ENCODE measurements at places on chromosomes 1 and 21.

DNA sequence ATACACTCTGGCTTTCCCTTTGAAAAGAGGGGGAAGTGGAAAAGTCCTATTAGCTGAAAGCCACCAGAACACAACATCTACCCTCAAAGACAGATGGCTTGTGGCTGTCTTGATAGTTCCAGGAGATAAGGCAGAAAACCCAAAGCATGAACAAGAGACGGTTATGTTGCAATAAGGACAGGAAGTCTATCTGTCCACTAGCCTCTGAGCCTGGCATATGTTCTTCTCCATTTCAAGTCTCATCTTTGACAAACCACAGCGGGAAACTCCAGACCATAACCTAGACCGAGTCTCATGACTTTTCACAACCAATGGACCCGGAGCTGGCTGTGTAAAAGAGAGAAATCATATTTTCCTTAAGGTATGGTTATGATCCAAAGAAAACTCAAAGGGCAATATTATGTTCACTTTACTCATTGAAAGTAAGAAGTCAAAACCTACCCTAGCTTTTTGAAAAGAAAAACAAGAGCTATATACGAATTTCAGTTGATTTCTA, 33.8 kb downstream of the DUSP10 start:
- no peak for DNase-seq

- no peak for DNase-seq
These were observed 352.9 kb downstream of the LTN1 start for GRCh38 chr21:28639737-28640136.

- no peak for DNase-seq
These were observed 36.9 kb upstream of the JAK1 start for GRCh38 chr1:65003316-65003664.

DNA sequence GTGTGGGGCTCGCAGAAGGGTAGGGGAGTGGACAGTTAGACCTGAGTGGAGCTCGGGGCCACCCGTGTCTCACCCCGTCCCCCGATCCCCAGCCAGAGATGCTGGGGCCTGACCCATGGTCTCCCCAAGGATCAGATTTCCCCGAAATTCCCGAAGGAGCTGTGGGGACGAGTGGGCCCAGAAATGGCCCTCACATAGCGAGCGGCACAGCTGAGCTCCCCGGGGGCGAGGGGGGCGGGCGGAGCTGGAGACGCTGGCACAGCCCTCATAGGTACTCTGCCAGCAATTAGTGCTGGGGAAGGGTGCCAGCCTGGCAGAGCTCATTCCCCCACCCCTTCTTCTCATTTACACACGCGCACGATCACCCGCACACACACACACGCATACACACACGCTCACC, 9.2 kb downstream of the CASZ1 start:
- no peak for DNase-seq

DNA sequence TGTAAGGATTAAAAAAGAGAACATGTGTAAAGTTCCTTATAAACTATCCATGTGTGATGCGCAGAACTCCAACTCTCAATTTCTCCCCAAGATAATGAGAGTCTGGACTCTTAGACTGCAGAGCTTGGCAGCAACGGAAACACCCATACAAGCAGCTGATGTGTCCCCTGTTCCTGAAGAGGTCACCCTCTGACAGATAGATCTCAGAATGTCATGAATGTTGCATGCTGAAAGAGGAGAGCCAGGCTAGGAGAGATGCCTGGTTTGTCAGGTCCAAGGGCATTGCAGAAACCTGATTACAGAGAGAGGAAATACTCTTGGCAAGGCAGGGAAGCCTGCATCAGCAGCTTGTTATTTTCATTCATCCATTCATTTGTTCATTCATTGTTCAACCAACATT, 24.2 kb downstream of the MTARC1 start:
- DNase-seq: no peak

DNA sequence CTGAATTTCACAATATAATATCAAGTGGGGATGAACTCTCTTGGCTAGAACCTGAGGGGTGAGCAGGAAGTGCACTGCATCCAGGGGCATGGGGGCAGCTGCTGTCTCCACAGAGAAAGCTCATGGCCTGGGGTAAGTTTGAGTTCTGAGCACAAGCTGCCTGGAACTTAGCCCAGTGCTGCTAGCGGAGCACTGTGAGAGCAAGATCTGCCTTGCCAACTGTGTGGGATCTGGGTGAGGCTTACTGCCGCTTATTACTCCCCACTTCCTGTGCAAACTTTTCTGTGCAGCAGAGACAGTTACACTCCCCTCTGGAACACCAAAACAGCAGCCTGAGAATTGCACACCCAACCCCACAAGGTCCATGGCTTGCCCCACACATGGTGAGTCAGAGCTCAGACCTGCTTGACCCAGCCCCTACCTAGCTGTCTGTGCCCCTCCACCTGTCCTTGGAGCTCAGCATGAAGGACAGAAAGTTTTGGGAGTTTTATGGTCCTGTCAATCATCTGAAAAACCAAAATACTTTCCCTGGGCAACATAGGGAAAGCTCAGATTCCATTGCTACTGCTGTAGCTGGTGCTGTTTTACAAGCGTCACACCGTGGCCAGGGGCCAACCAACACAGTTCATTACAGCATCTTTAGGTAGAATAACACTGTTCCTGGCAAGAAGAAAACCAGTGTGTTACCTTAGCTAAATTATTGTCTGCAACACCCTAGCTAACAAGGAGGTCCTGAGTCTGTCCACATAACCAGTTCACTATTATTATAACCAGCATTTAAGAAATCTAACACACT, 762.1 kb upstream of the NEGR1 start:
- DNase-seq: no peak

- no peak for DNase-seq
These were observed 24.6 kb downstream of the F5 start for GRCh38 chr1:169561692-169562091.

- no peak for DNase-seq
These were observed 126.7 kb downstream of the CDC42BPA start for GRCh38 chr1:227191607-227192006.

- no peak for DNase-seq
These were observed 6.8 kb downstream of the CR1 start for GRCh38 chr1:207502726-207503125.

DNA sequence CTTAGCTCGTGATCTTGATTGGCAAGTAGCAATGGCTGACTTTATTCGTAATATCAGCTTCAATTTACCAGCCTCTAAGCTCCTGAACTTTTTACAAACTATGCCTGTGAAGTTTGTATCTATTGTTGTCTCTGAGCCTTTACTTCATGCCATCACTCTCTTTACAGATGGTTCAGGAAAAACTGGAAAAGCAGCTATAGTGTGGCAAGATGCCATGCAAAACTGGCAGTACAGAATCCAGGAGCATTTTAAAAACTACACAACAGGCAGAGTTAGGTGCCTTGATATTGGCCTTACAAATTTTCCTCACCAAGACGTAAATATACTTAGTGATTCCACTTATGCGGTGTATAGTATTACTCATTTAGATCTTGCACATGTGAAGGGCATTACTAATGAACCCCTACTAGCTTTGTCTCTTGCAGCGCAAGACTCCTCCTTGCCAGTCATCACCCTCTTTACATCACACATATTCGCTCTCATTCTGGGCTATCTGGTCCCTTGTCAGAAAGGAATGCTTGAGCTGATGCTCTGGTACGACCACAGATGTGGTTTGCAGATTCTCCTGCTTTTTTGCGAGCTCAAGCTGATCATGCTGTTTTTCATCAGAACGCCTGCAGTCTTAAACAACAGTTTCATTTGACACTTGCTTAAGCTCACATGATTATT, 36.3 kb downstream of the CLCA1 start:
- no peak for DNase-seq

GRCh38 chr1:200861937-200862647, 10.7 kb upstream of the GPR25 start:
- no peak for DNase-seq

GRCh38 chr1:36645867-36646266, 163.2 kb upstream of the CSF3R start:
- DNase-seq: no peak

GRCh38 chr1:86503406-86504136, 34.8 kb downstream of the CLCA1 start:
- DNase-seq: peak; percentile 67

DNA sequence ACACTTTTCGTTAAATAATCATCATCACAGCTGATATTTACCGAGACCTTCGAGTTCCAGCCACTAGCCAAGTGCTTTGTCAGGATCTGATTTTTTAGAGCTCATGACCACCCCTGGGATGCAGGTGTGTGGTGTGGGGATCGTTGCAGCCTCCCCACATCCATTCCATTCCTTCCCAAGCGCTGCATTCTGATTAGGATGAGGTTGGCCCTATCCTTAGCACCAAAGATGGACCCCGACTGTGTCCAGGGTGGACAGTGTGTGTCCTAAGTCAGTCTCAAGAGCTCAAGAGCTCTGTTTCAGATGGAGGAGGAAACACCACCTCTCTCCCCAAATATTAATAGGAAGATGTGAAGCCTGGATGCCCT, 74.1 kb downstream of the PSMG1 start:
- DNase-seq: no peak

DNA sequence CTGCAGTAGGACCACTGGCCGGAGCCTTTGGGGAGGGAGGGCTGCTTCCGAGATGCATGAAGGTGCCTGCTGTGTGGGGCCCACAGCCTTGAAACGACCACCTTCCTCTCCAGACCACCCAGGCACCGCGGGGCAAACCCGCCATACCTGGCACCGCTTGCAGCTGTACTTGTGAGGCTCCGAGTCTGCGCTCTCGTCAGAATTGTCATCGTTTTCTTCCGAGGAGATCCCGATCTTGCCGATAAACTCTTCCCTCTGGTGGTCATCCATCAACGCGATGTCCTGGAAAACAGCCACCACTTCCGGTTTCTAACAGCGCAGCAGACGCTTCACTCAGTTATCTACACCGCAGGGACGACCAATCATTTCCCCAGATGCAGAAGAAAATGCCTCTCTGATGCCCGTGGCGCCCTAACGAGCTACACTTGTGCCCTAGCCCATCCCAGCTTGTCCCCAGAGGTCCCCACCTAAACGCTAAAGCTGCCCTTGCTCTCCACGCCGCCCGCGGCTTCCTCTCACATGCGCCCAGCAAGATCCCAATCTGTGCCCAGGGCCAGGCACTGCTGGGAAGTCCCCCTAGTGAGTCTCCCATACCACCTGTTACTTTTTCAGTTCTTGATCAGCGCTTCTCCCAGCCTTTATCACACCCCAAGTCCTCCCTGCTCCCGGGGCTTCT, 55.0 kb upstream of the RIPK4 start:
- DNase-seq: no peak

GRCh38 chr1:59113876-59114457, 182.9 kb upstream of the FGGY start:
- no peak for DNase-seq

DNA sequence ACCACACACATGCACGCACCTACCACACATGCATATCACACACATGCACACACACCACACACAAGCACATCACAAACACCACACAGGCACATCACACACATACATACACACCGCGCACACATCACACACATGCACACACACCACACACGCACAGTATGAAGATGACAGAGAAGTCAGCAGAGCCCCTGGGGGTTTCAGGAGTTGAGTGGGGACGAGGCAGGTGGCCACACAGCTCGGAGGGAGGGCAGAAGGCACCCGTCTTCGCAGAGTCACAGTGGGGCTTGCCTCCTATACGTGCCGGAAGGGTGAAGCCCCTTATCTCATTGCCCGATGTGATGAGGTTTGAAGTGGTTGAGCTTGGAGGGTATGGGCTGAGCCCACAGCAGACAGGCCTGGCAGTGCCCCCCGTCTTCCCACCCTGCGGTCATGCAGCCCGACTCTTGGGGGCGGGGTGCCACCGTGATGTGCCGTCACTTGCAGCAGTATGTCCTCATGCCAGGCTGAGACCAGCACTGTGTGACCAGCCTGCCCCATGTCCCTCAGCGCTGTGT, 9.9 kb downstream of the PDE9A start:
- DNase-seq: no peak

GRCh38 chr1:214933375-214933774, 149.2 kb upstream of the KCNK2 start:
- DNase-seq: no peak

DNA sequence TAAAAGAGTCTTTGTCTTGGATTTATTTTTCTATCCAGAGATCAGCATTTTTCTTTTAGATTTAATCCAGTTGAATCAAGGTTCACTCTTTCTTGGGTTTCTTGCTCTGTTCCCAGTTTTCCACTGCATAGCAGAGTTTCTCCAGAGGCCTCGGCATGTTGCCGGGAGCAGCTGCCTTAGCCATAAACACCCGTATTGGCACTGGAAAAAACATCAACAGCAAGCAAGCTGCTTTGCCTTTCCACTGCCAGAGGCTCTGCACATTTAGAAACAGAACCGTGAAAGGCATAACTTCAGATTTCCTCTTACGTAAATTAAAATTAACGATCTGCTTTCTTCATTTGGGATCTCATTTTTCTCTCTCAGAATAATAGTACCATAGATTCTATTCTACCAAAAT, 181.8 kb upstream of the L1TD1 start:
- no peak for DNase-seq

GRCh38 chr1:210344706-210345105, 16.0 kb downstream of the HHAT start:
- no peak for DNase-seq

DNA sequence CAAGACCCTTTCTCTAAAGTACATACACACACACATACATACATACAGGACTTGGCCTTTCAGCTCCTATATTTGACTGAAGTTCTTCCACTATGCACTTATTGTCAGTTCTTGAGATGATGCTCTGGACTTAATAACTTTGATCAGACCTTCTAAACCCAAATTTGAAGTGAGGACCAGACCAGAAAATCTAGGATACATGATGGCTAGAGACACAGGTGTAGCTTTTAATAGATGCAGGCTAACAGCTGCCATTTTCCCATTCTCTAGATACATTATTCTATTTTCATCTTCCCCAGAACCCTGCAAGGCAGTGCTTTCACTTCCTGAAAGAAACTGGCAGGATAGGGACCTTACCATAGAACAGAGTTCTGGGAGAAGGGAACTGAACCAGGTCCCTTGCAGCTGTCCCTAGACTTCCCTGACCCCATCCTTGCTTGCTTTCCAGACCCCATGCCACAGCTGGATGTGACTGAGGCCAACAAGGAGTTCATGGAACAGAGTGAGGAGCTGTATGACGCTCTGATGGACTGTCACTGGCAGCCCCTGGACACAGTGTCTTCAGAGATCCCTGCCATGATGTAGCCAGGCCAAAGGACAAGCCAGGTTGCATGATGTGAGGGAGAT, 14.9 kb upstream of the RAB42 start:
- DNase-seq: no peak

DNA sequence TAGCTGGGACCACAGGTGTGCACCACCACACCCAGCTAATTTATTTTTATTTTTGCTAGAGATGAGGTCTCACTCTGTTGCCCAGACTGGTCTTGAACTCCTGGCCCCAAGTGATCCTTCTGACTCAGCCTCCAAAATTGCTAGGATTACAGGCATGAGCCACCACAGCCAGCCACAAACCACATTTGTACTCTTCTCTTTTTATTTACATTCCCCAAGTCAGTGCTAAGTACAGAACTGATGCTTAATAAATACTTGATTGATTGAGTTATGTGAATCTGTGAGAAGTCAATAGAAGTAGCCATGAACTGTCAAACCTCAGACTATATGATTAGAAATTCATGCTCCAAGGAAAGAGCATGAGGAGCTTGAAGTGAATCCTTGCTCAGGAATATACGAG, 48.5 kb upstream of the S1PR1 start:
- no peak for DNase-seq
